ENCODE measurements at places on chromosomes 16 and 17. TPM values are rescaled to one million over a fixed set of nuclear protein-coding genes. Genes with fewer than 3 reads are reported as not detected.

- peak; percentile 87 for DNase-seq
These were observed 88.5 kb downstream of the ANKRD11 start for GRCh38 chr16:89401641-89402445.

The VWA3A gene
- total RNA-seq, result not detected

The CDT1 gene
- total RNA-seq, result 14.2 TPM

DNA sequence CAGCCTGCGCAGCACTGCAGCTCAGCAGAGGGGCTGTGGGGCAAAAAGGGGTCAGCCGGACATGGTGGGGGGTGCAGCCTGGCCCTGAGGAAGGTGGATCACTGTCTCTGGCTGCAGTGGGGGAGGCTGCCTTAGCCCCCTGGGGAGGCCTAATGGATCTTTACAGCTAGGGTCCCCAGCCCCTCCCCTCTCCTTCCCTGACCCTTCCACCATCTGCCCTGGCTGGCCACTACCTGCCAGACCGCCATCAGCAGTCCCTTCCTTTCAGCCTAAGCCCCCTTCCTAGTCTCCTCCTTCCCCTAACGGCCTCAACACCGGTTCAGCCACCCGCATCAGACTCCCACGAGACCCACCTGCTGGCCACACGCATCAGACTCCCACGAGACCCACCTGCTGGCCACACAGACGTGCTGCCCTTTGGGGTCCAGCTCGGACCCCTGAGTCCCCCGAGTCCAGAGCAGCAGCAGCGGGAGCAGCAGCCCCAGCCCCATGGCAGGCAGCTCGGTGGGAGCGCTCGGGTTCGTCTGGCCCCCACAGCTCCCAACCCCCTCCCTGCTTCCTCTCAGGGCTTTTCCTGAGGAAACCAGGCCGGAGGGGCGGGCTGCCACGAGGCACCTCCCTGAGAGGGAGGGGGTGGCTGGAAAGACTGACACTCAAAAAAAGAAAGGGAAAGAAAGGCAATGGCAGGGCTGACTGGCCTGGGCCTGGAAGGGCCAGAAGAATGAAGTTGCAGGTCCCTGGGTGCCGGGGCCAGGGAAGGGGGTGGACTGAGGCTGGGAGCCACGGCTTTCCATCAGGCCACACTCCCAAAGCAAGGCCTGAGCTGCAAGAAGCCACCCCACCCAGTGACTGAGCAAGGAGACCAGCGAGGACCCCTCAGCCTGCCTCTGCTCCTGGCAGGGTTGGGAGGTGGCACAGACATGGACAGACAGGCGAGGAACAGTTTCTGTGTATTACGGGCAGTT, at the start of gene SCARF1:
SCARF1 (minus strand) TSS at position 526 of the 965 bp plus-strand sequence; CDS start at position 491, 35 bp downstream.
- DNase-seq, result no peak

GRCh38 chr17:17073581-17074403, 31.5 kb downstream of the MPRIP start:
- DNase-seq, result peak; percentile 75

DNA sequence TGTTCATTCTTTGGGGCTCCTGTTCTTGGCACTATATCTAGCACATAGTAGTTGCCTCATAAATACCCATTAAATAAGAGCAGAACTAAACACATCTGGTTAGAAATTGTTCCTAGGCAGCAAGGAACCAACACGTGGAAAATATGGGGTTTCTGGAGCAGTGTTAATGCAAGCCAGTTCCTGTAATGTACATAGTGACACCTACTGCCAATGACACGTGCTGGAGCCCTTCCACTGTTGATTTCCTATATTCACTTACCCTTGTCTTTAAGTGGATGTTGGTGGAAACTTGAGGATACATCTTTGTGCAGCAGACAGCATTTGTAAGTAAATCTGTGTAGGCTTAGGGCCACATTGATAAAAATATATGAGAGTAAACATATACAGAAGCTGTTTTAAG, 1.6 kb upstream of the IRF8 start:
- no peak for DNase-seq

The NR1D1 gene
- total RNA-seq, result 2.4 TPM
